ENCODE measurements at places on chromosomes 4 and X.

DNA sequence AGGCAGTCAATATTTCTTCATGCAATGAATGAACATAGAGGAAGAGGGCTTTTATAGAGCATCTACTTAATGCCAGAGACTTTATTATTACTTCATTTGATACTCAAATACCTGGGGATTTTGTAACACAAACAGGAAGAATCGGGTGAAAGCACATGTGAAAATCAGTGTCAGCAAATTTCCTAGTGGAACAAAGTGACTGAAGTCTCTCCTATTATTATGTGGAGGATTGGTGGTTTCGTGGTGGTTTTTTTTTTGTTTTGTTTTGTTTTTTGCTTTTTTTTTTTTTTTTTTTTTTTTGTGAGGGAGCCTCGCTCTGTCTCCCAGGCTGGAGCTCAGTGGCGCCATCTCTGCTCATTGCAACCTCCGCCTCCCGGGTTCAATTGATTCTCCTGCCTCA is 207.0 kb downstream of the RRAGB start:
- DNase-seq: no peak

DNA sequence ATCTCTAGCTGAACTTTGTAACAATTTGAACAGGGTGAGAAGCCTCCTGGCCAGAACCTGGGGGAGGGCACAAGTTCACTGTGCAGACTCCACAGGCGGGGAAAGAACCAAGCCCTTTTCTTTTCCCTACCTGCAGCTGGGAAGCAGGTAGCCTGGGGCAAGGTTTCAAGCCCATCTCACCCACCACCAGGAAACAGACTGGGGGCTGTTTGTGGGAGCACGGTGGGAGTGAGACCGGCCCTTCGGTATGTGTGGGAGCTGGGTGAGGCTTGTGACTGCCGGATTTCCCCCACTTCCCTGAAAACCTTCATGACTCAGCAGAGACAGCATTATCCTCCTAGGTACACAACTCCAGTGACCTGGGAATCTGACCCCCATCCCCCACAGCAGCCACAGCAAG is 211.7 kb downstream of the ZNF674 start:
- DNase-seq: no peak

GRCh38 chr4:75698963-75699228 is 25.5 kb upstream of the USO1 start:
- DNase-seq: no peak

DNA sequence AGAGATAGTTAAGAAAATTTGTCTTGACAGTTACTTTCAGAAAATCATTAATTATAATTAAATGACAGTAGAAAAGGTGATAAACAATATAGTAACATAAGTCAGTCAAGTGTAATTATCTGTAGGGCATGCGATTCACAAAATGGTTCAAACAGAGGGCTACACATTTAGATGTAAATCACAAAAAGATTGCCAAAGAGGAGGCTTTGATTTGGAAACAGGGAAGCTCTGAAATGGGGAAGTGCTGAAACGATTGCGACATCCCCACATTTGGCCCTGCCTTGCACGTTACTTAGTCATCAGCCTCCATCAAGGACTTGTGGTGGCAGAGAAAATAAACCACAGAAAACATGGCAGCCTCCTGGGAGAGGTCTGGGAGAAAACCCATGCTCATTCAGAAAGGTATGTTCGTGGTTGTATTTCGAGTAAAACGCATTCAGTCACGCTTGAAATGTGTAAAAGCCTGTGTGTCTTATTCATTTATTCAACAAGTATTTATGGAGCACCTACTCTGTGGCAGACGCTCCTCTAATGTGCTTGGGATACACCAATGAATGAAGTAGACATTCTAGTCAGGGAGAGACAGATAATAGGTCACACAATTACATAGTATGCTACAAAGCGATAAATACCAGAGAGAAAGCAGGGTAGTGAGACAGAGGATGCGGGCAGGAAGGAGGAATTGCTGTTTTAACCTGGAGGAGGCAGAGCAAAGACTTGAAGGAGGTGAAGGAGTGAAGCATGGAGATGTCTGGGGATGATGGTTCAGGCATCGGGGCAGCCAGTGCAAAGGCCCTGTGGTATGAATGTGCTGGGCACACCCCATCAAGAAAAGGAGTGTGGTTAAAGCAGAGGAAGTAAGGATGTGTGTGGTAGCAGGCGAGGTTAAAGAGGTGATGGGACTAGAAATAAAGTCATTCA is 7.8 kb downstream of the RBM47 start:
- peak; percentile 99 for DNase-seq

DNA sequence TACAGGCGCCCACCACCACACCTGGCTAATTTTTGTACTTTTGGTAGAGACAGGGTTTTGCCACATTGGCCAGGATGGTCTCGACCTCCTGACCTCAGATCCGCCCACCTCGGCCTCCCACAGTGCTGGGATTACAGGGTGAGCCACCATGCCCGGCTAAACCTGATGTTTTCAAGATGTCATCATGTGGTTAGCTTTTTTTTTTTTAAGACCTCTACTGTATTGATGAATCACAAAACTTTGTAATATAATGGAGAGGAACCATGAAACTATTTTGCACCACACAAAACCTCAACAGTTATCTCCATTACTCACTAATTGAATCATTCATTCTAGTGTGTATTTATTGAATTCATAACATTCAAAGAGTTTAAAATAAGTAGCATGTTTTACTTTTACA is 94.7 kb upstream of the NEIL3 start:
- peak; percentile 78 for DNase-seq

- peak; percentile 59 for DNase-seq
Measured at GRCh38 chr4:156623376-156623775, 348.2 kb downstream of the PDGFC start.

GRCh38 chr4:64935469-64936001 is 526.3 kb upstream of the TECRL start:
- no peak for DNase-seq

Measured in fibroblast of upper back skin (primary cell).